Activated T-helper 1 cell treated with anti-CD3 and anti-CD28 coated beads, Interleukin-12 subunit alpha, Interleukin-12 subunit beta, Interleukin-2, Interleukin-4 antibody, amounts not matched to agents 30 ng/mL and 10 ng/mL and 1 ng/mL, durations not matched to agents 14 hours and 24 hours and 36 hours (primary cell): ENCODE measurements at places on chromosomes 5 and 9. TPM values are rescaled to one million over a fixed set of nuclear protein-coding genes. Genes with fewer than 3 reads are reported as not detected.

The AFAP1L1 gene
- not detected in 2 replicates for total RNA-seq

The FGF1 gene
- total RNA-seq, result 0.08 TPM in 1 of 2 replicates, not detected in the other

The ZSWIM6 gene
- total RNA-seq, result 9.6 TPM in 2 replicates

The RASEF gene
- not detected in 2 replicates for total RNA-seq

The ENDOG gene
- total RNA-seq, result 22.1 and 26.2 TPM in 2 replicates

The ADGRD2 gene
- total RNA-seq, result not detected in 2 replicates

The PRDM9 gene
- total RNA-seq, result not detected in 2 replicates

The C9orf43 gene
- 0.42 and 0.62 TPM in 2 replicates for total RNA-seq
